B cell (primary cell): ENCODE measurements at places on chromosomes 7 and 10. TPM values are rescaled to one million over a fixed set of nuclear protein-coding genes. Genes with fewer than 3 reads are reported as not detected.

DNA sequence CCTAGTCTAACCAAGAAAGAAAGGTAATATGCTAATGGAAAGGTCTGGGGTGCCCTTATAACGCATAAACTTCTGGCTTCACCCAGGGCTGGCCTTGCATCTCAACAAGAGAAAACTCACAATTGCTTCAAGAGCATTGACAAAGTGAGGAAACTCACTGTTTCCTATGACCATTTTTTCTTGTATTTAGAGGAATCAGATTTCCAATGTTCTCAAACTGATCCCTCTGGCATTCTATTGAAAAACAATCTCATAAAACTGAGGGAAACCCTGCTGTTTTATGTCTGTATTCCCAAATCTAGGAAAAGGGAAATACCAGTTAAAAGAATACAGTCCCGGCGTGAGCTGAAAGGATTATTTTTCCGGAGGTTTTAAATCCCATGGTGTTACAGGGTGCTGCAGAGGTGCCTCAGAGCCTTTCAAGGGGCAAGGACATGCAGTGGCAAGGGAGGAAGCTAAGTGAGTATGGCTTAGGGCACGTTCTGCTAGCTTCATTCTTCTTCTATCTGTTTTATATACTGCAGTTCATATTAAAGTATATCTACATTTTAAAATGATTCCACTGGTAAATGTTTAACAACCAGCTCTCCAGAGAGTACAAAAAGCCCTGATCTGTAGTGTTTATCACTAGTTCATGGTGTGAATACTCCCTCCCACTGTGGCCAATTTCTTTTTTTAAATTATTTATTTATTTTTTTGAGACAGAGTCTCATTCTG is 68.7 kb downstream of the CAV1 start:
- no peaks in the 10 kb centered on the region for H3K36me3 ChIP-seq
- no peak overlapping the region for H3K27ac ChIP-seq
- no peak overlapping the region for H3K4me3 ChIP-seq
- no peak for DNase-seq

DNA sequence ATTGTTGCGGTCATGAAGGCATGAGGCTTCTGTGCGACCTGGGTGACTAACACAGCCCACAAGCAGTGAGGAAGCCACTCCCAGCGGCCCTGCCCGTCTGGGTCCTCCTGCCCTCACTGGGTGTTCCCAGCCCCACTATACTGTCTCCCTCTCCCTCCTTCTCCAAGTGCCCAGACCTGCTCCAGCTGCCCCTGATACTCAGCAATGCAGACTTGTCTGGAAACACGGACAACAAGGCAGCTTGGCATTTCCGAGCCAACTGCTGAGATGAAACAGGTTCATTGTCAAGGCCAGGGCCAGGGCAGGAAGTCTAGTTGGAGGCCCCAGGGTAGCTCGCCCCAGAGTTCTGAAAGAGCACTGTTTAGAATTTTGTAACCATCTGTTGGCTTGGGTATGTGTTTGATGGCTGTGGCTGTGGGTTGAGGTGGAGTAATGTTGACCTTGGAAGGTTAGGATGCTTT is 95.7 kb downstream of the RBM20 start:
- no peaks in the 10 kb centered on the region for H3K4me1 ChIP-seq
- no peak overlapping the region for H3K27ac ChIP-seq
- DNase-seq = no peak
- H3K27me3 ChIP-seq = no peaks in the 10 kb centered on the region

- H3K36me3 ChIP-seq = no peaks in the 10 kb centered on the region
- peaks cover 8% of the 10 kb centered on the region for H3K27me3 ChIP-seq
- no peaks in the 10 kb centered on the region for H3K4me1 ChIP-seq
- DNase-seq = no peak
Measured at GRCh38 chr7:1654738-1655475, 15.2 kb upstream of the ELFN1 start.

GRCh38 chr10:86354761-86355540 is 11.6 kb downstream of the GRID1 start:
- H3K4me1 ChIP-seq = peaks cover 14% of the 10 kb centered on the region
- no peaks in the 10 kb centered on the region for H3K36me3 ChIP-seq
- H3K27me3 ChIP-seq = no peaks in the 10 kb centered on the region
- no peak overlapping the region for H3K27ac ChIP-seq
- DNase-seq = no peak
- H3K4me3 ChIP-seq = no peak overlapping the region

GRCh38 chr7:2009541-2010001 is 223.2 kb downstream of the MAD1L1 start:
- H3K4me1 ChIP-seq = peaks cover 10% of the 10 kb centered on the region
- H3K27ac ChIP-seq = no peak overlapping the region
- no peaks in the 10 kb centered on the region for H3K36me3 ChIP-seq
- H3K27me3 ChIP-seq = no peaks in the 10 kb centered on the region
- H3K4me3 ChIP-seq = no peak overlapping the region
- DNase-seq = no peak

- H3K27me3 ChIP-seq = peaks cover 5% of the 10 kb centered on the region
- H3K4me1 ChIP-seq = no peaks in the 10 kb centered on the region
- DNase-seq = no peak
- no peak overlapping the region for H3K27ac ChIP-seq
- no peak overlapping the region for H3K4me3 ChIP-seq
Measured at GRCh38 chr10:79020015-79020491, 48.7 kb upstream of the ZMIZ1 start.

DNA sequence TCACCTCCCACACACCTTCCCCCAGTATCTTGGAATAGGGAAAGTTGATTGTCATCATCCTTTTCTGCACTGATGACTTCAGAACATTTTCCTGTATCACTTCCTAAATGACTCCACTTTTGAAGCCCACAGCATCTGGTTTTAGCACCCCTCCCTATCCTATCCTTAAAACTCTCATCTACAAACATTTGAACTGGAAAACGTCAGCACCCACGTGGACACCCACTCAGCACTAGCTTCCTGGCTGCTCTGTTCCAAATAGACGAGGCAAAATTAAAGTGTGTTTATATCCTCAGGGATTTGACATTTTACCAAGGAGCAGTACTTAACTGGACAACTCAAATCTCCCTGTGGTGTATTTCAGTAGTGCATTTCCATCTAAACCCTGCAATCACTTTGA is 73.9 kb downstream of the REEP3 start:
- no peak overlapping the region for H3K4me3 ChIP-seq
- no peaks in the 10 kb centered on the region for H3K36me3 ChIP-seq
- no peaks in the 10 kb centered on the region for H3K4me1 ChIP-seq
- H3K27ac ChIP-seq = no peak overlapping the region
- no peak for DNase-seq

DNA sequence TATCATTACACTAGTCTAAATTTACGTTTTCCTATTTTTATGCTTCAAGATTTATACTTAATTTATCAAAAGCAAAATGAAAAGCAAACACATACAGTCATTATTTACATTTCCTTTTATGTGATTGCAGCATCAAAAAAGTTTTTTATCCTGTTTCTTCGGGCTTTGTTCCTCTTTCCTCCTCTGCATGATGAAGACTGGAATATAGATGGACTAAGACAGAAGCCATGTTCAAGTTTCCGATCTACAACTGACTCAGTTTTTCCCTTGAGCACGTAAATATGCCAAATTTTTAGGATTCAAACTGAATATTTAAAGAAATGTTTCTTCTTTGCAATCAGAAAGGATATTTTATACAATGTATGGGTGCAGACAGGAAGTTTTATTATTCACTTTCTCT is 273.5 kb upstream of the DGKB start:
- DNase-seq = no peak
- H3K4me1 ChIP-seq = no peaks in the 10 kb centered on the region
- no peaks in the 10 kb centered on the region for H3K27me3 ChIP-seq
- H3K4me3 ChIP-seq = no peak overlapping the region
- no peak overlapping the region for H3K27ac ChIP-seq

DNA sequence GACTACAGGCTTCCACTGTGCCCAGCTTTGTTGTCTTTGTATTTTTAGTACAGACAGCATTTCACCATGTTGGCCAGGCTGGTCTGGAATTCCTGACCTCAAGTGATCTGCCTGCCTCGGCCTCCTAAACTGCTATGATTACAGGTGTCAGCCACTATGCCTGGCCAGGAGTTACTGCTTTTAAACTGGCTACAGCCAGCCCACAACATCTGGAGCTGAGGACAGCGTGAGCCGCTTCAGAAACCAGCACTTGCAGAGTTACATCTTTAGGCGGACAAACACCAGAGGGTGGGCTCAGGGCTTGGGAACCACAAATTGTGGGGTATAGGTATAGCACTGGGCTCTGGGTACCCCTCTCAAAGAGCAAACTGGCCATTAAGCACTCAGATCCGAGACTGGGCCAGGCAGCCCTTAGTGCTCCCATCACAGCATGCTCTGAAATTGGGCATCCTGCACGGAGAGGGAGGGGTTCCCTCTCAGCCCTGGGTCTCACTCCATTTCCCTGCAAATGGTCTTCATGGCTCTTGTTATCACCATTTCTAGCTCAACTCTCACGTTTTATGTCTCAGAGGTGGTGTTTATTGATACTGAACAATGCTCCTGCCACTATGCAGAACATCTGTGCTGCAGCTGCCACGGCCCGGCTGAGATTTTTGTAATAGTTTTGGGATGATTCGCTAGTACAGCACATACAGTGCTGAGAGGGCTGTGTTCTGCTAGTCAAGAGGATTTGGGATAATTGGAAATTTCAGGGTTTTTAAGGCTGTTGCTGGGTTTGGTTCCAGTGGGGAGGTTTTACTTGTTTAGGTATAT is 146.4 kb upstream of the LYZL2 start:
- H3K4me3 ChIP-seq = no peak overlapping the region
- no peaks in the 10 kb centered on the region for H3K27me3 ChIP-seq
- no peak for DNase-seq
- H3K27ac ChIP-seq = no peak overlapping the region

- H3K27ac ChIP-seq = no peak overlapping the region
- H3K4me1 ChIP-seq = no peaks in the 10 kb centered on the region
- H3K27me3 ChIP-seq = peaks cover 4% of the 10 kb centered on the region
- no peak for DNase-seq
Measured at GRCh38 chr10:91076991-91077548, 143.4 kb upstream of the PCGF5 start.

GRCh38 chr10:58781873-58782488 is 269.3 kb downstream of the BICC1 start:
- H3K36me3 ChIP-seq = no peaks in the 10 kb centered on the region
- DNase-seq = peak; percentile 17
- H3K4me3 ChIP-seq = no peak overlapping the region
- H3K4me1 ChIP-seq = no peaks in the 10 kb centered on the region

GRCh38 chr10:117334066-117334465 is 41.2 kb downstream of the PDZD8 start:
- no peak for DNase-seq
- no peak overlapping the region for H3K27ac ChIP-seq
- H3K4me1 ChIP-seq = no peaks in the 10 kb centered on the region
- no peak overlapping the region for H3K4me3 ChIP-seq
- H3K27me3 ChIP-seq = no peaks in the 10 kb centered on the region

DNA sequence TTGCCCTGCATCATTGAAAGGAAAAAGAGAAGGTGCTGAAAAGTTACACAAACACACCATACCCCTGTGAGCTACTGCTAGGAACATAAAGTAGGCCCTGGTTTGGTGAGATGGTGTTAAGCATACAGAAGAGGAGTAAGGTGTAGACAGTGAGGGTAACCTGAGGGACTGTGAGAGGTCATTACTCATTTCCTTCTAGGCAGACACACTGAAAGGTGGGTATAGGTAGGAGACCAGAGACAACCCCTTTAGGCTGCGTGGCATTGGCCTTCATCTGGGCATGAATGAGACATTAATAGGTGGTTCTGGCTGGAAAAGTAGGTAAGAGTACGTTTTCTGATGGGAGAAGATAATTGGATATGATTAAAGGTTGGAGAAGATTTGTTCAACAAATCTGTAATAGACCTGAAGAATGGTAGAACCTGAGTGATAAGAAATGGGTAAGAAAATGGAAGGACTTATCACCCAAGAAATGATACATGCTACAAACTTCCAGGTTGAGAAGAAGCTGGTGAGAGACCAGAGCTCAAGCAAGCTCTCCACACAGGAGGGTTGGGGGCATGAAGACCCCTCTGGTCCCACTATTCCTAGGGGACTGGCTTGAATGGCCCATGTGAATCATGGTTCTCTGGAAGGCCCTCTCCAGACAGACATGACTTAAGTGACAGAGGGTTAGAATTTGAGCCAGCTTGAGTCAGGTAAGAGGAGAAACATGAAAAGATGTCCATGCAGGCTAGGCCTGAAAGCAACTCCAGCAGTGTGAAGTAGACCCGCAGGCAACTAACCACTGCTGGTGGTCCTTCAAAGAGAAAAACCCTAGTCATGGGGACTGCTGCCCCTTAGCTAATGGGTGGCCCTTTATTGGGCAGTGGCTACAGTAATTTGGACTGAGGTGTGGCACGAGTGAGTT is 3.8 kb downstream of the COMTD1 start:
- H3K4me1 ChIP-seq = peaks cover 4% of the 10 kb centered on the region
- no peaks in the 10 kb centered on the region for H3K27me3 ChIP-seq
- H3K27ac ChIP-seq = no peak overlapping the region

- peak; percentile 82 for DNase-seq
- no peaks in the 10 kb centered on the region for H3K27me3 ChIP-seq
- H3K4me3 ChIP-seq = peak overlapping the region; percentile 62
- peaks cover 25% of the 10 kb centered on the region for H3K4me1 ChIP-seq
- peak overlapping the region; percentile 53 for H3K27ac ChIP-seq
Measured at GRCh38 chr7:134458341-134458805, 527 bp downstream of the AKR1B1 start.

DNA sequence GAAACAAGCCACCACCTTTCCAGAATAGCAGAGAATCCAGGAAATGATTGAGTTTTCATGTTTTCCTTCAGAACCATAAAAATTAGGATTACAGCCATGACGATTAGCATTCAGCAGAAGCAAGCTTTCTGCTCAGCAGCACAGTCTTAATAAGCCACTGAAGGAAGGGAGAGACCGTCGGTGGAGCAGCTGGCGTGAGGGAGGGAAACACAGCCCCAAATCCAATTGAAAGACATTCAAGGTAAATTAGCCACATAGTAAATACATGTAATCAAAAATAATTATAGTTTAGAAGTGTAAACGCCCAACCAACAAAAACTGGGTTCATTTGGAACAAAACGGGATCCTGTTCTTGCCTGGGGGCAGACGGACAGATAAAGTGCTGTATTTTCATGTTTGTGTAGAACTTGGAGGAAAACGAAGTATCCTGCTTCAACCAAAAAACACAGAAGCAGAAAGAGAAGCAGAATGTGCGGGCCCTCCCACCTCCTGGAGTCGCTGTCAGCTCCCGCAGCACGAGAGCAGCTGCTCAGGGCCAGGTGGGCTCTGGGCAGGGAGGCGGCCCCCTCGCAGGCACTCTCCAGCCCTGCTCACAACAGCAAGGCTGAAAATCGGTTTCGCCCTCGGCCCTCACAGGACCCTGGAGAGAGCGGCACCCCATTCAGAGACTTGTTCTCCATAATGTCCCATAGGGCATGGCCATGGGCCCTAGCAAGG is 84.9 kb downstream of the TCERG1L start:
- H3K36me3 ChIP-seq = no peaks in the 10 kb centered on the region
- no peaks in the 10 kb centered on the region for H3K4me1 ChIP-seq
- no peak overlapping the region for H3K27ac ChIP-seq
- DNase-seq = no peak
- H3K4me3 ChIP-seq = no peak overlapping the region

- DNase-seq = no peak
- no peaks in the 10 kb centered on the region for H3K27me3 ChIP-seq
- no peak overlapping the region for H3K27ac ChIP-seq
- no peaks in the 10 kb centered on the region for H3K36me3 ChIP-seq
- H3K4me1 ChIP-seq = no peaks in the 10 kb centered on the region
Measured at GRCh38 chr7:31853380-31853779, 166.4 kb downstream of the PPP1R17 start.

Gene MACC1
- total RNA-seq = 4.9 and 6.2 TPM in 2 replicates

Gene GIMAP5
- total RNA-seq = 0.10 and 0.27 TPM in 2 replicates

Gene SLC26A5
- total RNA-seq = not detected in 2 replicates

Gene ARHGAP22
- 2.0 and 4.5 TPM in 2 replicates for total RNA-seq

Gene GNAT3
- not detected in 2 replicates for total RNA-seq

Gene SPAM1
- not detected in 2 replicates for total RNA-seq

Gene PDE6C
- total RNA-seq = not detected in 2 replicates

Gene CYTH3
- 11.3 and 13.2 TPM in 2 replicates for total RNA-seq
